ENCODE measurements at places on chromosomes 6 and 20.

- no peak for DNase-seq
Observed at GRCh38 chr20:59662856-59663512, 58.6 kb downstream of the PHACTR3 start.

DNA sequence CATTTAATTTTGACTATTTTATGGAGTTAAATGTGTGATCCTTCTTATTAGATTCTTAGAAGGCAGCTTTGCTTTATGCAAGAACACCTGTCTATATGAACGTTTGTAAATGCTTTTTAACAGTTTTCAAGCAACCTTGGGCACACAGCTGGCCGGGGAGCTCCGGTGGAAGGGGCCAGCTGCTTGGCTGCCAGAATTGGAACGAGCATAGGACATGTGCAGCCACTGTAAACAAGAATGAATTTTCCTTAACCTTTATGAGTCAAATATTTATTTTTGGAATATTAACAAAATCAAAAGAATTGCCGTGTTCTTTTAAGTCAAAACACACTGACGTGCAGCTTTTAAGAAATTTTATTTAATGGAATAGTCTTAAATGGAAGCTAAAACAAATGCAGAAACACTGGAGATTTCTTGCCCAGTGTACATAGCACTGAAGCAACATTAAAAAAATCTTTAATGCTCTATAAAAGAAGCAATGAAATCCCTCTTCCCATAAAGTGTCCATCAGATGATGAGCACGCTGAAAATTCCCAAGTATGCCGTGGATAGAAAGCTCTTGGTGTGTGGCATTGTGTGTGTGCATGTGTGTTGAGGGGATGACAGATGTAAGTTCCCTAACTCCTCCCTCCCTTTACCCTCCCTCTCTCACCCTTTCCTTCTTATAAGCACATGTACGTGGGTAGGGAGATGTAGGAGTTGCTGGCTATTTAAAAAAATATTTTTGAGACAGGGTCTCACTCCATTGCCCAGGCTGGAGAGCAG, 208.9 kb upstream of the EXOC2 start:
- DNase-seq, result no peak

DNA sequence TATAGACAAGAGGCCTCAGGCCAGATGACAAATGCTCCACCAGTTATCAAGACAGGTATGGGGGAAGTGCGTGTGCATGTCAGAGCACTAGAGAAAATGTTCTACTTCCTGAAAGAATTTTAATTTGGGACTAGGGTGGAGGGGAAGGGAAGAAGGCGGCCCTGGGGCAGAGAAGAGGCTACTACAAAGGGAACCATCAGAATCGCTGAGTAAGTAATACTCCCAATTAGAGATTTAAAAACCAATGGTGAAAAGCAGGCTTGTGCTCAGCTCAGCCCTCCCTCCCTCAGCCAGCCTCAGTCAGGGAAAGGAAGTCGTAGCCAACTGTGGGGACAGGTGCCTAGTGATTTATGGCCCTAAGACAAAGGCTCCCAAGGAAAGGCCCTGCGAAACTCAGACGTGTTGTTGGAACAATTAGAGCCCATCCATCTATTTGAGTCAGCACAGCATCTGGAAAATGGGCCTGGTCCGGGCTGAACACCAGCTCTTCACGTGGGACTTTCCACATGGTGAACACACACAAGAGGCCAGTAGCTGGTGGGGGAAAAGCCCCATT, 15.0 kb upstream of the MAFB start:
- no peak for DNase-seq

DNA sequence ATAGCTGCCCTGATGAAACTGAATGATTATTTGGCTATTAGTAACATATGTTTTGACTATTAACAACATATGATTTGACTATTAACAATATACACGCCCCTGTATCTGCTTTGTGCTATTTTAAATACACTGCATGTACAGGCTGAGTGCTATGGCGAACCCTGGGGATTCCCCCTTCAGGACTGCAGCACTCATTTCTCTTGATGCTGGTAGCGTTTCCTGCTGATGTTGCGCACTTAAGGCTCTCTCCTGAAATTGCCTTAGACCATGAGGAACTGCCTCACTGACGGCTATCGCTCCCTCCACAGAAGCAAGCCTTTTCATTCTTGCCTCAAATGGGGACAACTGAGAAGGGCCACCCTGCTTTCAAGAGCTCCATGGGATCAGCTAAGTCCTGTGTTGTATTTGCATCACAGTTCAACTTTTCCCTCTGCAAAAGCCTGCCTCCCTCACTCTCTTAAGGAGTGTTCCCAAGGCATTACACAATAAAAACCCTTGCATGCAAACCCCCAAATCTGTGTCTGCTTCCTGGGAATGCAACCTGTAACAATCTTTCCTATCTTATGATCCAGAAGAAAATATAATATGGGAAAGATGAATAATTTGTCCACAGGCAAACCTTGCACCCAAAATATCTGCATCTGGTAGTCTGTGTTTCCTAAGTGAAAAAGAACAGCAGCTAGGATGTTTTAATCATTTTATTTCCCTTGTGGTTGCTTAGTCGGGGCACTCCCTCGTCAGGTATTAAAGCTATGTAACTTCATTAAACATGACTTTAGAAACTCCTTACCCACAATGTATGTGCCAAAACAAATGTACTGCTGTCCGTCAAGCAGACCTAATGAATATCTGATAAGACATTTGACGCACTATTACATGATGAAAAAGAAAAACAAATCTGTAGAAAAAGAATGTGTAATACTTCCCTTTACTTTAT, 456.4 kb downstream of the COL12A1 start:
- DNase-seq, result no peak

GRCh38 chr6:126083875-126084274, 97.5 kb downstream of the TRMT11 start:
- DNase-seq, result no peak

DNA sequence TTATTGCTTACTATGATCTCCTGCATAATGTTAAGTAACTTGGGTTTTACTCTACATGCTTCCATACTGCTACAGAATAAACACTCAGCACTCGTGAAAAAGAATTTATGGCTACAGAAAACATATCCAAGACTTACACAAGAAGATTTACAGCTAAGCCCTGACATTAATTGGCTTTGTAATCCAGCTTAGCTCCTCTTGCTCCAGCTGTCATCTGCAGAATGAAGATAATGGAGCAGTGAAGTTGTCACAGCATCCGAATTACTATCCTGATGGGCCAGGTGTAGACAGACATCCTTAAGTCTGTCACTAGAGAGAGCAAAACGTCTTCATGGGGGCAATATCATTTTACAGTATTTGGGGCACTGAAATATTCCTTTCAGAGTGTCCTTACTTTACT, 155.3 kb downstream of the PRKN start:
- no peak for DNase-seq

- no peak for DNase-seq
Observed at GRCh38 chr20:17889226-17889625, 79.4 kb downstream of the SNX5 start.

- DNase-seq, result no peak
Observed at GRCh38 chr6:19852927-19853326, 15.8 kb downstream of the ID4 start.

- no peak for DNase-seq
Observed at GRCh38 chr6:111805511-111806164, 67.6 kb downstream of the FYN start.

DNA sequence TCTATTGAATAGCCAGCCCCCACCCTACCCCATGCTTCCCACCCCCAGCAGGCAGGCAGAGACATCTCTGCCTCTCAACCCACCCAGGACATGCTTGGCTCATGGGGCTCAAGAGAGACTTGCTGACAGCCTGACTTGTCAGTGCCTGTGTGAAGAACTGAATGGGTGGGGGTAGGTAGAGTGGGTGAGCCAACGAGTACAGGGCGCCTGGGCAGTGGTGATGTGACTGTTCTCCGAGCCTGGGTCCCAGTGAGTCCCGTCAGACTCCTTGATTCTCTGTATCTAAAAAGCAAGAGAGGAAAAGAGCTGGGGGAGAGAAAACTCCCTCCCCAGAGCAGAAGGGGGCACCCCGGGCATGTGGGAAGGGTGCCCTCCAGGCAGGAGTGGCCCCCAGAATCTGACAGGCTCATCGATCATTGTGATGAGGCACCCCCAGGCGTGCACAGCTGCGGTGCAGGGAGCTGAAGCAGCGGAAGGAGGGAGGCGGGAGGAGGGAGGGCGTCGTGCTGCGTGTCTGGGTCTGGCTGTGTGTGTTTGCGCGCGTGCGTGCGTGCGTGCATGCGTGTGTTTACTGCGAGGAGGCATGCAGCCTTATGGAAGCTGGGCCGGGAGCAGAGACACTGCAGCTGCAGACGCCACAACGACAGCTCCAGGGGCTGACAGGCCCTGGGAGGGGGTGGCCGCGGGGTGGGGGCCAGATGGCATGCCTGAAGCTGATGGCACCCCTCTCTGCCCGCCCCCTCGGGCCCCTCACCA, 40.2 kb downstream of the FOXP4 start:
- no peak for DNase-seq

DNA sequence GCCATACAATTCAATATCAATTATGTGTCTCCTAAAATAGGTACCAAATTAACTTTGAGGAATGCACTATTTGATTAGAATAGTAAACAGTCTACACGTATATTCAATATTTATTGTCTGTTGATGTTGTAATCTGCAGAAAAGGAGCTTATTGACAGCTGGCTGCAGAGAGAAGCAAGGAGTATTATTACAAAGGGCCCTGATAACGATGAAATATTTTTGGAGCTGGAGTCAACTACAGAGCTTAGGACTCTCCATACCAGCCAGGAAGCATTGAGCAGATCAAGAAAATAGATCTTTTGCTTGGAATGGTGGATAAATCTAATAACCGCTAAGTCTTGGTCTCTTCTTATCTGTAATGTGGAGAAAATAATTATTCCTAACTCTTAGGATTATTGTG, 25.5 kb downstream of the ABRACL start:
- no peak for DNase-seq

GRCh38 chr6:161554883-161555282, 281.0 kb upstream of the AGPAT4 start:
- DNase-seq, result no peak

- no peak for DNase-seq
Observed at GRCh38 chr20:24833592-24833991, 115.5 kb upstream of the CST7 start.

DNA sequence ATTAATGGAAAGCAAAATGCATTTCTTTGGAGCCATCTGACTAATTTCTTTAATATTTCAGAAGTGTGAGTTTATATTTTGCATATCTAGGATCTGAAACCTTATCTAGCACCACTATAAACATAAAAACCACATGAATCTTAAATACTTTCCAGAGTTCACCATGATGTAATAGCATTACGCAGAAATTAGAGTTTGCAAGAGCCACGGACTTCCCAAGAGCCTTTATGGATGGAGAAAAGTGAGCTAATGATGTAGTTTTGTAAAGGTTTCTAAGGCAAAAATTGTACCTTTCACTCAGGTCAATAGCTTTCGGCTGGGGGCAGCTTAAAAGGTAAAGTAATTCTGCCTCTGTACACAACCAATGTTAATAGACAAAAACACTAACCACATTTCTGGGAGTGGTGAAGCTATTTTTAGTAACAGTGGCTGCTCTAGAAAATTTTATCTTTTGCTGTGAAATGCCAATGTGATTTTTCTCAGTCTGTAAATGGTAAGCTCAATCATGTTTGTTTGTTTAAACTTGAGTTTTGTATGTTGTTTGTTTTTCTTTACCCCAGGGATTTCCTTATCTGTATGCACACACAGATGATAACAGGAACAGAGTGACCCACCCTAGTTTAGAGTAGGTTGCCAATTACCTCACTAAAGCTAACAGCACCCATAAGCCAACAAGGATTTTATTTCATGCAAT, 80.5 kb downstream of the FILIP1 start:
- DNase-seq, result no peak

DNA sequence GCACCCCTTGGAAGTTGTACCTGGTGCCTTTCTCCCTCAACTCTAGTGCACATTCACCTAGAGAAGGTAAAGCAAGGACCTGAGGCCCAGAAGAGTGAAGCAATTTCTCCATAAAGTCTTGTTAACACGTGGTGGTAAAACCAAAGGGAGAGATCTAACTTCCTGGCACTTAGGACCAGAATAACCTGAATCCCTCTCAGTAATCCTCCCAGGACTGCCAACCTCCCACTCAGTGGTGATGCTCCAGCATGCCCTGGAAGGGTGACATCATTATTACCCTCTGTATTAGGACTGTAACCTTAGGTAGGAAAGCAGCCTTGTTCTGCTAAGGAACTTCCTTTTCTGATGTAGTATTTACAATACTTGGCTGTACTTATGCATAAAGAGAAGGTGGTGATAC, 330.6 kb upstream of the MARCKS start:
- no peak for DNase-seq

DNA sequence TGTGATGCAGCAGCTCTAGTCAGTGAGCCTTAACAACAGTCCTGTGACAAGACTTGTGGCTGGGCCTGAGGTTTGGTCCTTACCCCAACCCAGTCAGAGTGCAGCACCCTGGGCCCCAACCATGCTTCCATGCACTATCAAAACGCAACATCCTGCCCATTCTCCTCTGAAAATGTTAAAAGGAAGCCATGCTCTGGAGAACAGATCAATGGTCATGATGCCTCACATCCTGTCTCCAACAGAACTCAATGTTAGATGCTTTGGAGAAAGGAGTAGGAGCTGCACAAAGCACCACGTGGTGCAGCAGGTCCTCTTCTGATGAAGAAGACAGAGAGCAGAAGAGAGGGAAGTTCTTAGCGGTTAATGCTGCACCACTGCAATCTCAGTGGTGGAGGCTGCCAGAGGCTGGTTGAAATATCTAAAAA, 41.9 kb downstream of the TRAM2 start:
- DNase-seq, result no peak

DNA sequence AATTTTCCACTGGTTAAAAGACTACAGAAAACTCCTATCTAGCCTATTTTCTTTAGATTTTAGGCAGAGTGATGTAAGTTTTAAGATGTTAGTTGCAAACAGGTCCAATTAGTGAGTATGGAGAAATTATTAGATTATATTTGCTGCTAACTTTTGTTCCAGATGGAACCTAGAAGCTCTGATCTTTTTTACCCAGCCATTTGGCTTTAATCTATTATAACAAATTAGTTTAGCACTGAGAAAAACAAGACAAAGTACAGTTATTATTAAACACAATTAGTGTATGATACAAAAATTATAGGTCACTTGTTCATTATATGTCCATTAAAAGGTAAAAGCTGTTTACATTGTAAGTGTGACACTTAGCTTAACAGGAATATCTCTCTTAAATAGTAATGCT, 2.5 kb downstream of the FAM162B start:
- no peak for DNase-seq

DNA sequence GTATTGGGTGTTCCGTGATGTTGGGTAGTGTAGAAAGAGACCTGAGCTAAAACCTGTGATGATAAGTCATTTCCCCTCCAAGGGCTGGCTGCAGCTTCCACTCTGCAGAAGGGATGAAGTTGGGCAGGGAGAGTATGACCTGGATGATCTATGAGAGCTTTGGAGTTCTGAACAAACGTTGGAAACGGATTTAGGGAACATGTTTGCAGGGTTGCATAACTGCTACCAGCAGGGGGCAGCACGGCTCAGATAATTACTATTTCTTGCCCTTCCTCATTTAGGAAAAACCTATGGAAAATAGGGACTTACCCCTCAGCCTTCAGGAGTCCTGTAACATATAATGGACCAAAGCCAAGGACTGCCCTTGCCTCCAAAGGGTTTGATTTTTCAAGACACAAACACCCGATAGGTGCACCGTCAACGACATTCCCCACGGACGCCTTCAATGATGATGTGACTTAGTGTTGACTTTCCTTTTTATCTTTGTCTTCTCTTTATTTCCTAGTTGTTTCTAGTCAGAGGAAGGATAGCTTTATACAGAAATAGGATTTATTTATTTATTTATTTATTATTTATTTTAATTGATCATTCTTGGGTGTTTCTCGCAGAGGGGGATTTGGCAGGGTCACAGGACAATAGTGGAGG, 164.9 kb upstream of the SASH1 start:
- DNase-seq, result peak; percentile 56

- no peak for DNase-seq
Observed at GRCh38 chr20:18101125-18101810, 36.4 kb upstream of the KAT14 start.
